ENCODE measurements at places on chromosomes 11 and 22. TPM values are rescaled to one million over a fixed set of nuclear protein-coding genes. Genes with fewer than 3 reads are reported as not detected.

DNA sequence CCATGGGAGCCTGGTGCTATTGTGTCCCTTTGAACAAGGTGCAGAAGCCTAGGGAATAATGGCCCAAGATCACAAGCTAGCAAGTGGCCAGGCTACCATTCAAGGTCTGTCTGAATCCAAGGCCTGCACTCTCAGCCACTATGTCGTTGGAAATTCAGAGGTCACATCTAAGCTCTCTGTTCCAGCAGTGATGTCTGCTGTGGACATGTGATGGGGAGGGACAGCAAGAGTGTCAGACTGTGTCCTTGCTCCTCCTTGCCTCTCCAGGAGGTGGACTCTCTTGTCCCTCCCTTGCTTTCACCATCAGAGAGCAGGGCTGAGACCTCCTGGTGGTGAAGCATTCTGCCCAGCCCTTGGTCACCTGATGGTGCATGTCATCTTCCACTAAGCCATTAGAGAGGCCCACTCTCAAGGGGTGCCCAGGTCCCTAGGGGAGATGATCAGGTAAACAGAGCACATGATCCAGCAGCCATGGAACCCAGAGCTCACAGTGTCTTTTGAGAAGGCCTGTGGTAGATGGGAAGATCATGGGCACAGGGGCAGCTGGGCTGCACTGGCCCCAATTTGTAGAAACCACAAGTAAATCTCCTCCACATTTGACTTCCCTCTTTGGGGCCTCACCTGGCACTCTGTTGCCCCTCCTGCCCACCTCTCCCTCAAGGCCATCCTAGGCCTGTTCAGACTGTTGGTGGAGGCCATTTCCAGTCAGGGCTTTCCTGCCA, 37.1 kb upstream of the SUSD2 start:
- no peaks in the 10 kb centered on the region for H3K27me3 ChIP-seq
- no peak for DNase-seq
- peaks cover 77% of the 10 kb centered on the region for H3K4me1 ChIP-seq
- H3K27ac ChIP-seq, result peak overlapping the region; percentile 43
- peaks cover 22% of the 10 kb centered on the region for H3K36me3 ChIP-seq

DNA sequence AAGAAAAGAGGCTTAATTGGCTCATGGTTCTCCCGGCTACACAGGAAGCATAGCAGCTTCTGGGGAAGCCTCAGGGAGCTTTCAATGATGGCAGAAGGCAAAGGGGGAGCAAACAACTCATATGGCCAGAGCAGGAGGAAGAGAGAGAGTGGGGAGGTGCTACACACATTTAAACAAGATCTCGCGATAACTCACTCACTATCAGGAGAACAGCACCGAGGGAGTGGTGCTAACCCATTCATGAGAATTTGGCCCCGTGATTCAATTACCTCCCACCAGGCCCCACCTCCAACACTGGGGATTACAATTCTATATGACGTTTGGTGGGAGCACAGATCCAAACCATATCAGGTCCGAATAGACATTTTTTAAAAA, 41.7 kb upstream of the APLNR start:
- H3K27me3 ChIP-seq, result peaks cover 20% of the 10 kb centered on the region
- H3K27ac ChIP-seq, result no peak overlapping the region
- no peak for DNase-seq
- no peak overlapping the region for H3K4me3 ChIP-seq

GRCh38 chr11:61163714-61164605, 2.7 kb upstream of the VPS37C start:
- H3K4me3 ChIP-seq, result no peak overlapping the region
- no peaks in the 10 kb centered on the region for H3K36me3 ChIP-seq
- H3K4me1 ChIP-seq, result peaks cover 58% of the 10 kb centered on the region
- H3K27me3 ChIP-seq, result no peaks in the 10 kb centered on the region
- no peak for DNase-seq
- H3K27ac ChIP-seq, result no peak overlapping the region

DNA sequence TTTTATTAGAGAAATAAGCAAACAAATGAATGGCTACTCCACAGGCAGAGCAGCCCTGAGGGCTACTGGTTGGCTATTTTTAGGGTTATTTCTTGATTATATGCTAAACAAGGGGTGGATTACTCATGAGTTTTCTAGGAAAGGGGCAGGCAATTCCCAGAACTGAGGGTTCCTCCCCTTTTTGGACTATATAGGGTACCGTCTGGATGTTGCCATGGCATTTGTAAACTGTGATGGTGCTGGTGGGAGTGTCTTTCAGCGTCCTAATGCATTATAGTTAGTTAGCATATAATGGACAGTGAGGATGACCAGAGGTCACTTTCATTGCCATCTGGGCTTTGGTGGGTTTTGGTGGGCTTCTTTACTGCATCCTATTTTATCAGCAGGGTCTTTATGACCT, 19.2 kb downstream of the SLC22A6 start:
- peaks cover 29% of the 10 kb centered on the region for H3K27me3 ChIP-seq
- DNase-seq, result no peak
- no peak overlapping the region for H3K4me3 ChIP-seq
- H3K36me3 ChIP-seq, result no peaks in the 10 kb centered on the region

DNA sequence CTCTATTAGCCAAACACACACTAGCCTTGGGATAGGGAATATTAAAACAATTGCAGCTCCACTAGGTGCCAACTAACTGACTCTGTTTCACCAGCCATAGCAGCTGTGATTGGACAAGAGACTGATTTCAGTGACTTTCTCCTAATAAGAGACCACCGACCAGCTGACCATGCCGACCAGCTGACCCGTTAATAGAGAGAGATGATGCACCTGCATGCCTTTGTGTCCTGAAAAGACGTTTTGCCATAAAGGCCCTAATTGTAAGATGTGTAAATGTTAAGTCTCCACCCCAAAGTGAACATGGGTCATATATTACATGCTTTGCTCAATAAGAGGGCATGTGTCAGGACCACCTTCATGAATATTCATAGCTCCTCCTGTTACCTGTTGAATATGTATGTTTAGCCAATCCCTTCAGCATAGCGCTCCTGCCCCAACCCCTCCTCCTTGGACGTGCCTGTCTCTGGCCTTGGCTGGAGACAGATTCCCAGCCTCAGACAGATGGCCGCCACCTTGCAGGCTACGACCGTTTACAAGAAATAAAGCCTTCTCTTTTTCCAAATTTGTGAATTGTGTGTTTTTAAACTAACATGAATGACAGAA, 1.3 kb upstream of the NADSYN1 start:
- peaks cover 68% of the 10 kb centered on the region for H3K4me1 ChIP-seq
- peak overlapping the region; percentile 90 for H3K4me3 ChIP-seq
- no peaks in the 10 kb centered on the region for H3K27me3 ChIP-seq
- no peak for DNase-seq

- no peak overlapping the region for H3K4me3 ChIP-seq
- DNase-seq, result no peak
- no peak overlapping the region for H3K27ac ChIP-seq
These were observed 89.1 kb downstream of the SWAP70 start for GRCh38 chr11:9753021-9753420.

GRCh38 chr11:46121724-46122477, 647 bp upstream of the PHF21A start:
- peak overlapping the region; percentile 82 for H3K4me3 ChIP-seq
- peaks cover 41% of the 10 kb centered on the region for H3K4me1 ChIP-seq
- H3K36me3 ChIP-seq, result no peaks in the 10 kb centered on the region

DNA sequence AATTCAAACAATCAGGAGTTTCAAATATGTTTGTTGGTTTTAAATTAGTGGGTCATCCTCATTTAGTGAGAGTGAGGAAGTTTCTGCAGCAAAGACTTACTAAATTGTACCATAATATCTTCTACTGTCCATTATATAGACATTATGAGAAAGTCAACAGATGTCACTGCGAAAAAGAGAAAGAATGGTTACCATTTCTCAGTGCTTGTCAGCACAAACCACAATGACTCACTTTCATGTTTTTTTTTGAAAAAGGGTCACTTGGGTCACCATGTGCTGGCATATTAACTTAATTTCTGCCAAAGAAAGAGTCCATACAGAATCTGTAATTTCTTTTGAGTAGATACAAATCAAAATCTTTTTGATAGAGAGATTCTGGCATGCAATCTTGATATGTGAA, 924.6 kb upstream of the FAT3 start:
- no peaks in the 10 kb centered on the region for H3K36me3 ChIP-seq
- H3K27ac ChIP-seq, result no peak overlapping the region
- H3K4me3 ChIP-seq, result no peak overlapping the region
- no peak for DNase-seq
- H3K4me1 ChIP-seq, result no peaks in the 10 kb centered on the region

GRCh38 chr22:46293577-46294260, 3.0 kb upstream of the GTSE1 start:
- peak overlapping the region; percentile 46 for H3K27ac ChIP-seq
- peaks cover 29% of the 10 kb centered on the region for H3K36me3 ChIP-seq
- peaks cover 54% of the 10 kb centered on the region for H3K4me1 ChIP-seq
- no peak overlapping the region for H3K4me3 ChIP-seq

DNA sequence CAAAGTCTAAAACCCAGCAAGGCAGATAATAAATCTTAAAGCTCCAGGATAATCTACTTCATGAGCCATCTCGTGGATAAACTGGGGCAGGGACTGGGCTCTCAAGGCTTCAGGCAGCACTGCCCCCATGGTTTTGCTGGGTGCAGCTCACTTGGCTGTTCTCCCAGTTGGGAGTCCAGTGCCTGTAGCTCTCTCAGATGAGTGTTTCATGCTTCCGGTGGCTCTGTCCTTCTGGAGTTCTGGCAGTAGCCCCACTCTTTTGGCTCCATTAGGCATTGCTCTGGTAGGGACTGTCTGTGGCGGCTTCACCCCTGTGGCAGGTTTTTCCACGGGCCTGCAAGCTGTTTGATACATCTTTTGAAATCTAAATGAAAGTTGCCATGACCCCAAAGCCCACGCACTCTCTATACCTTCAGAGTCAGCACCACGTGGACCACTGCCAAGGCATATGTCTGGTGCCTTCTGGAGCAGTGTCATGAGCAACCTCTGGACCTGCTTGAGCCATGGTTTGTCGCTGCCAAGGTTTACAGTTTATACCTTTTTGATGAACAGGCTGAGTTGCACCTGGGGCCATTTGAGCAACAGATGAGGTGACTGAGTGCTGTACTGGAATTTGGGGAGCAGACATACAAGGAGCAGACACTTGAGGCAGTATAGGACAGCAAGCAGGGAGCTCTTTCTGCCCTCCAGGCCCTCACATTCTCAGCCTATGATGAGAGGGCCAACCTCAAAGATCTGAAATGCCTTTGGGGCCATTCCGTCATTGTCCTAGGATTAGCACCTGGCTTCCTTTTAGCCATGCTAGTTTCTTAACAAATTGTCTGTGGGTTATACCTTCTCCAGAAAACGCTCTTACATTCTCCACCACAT, 48.6 kb downstream of the MTNR1B start:
- no peaks in the 10 kb centered on the region for H3K36me3 ChIP-seq
- H3K27ac ChIP-seq, result no peak overlapping the region
- no peak overlapping the region for H3K4me3 ChIP-seq
- no peak for DNase-seq
- H3K4me1 ChIP-seq, result no peaks in the 10 kb centered on the region

DNA sequence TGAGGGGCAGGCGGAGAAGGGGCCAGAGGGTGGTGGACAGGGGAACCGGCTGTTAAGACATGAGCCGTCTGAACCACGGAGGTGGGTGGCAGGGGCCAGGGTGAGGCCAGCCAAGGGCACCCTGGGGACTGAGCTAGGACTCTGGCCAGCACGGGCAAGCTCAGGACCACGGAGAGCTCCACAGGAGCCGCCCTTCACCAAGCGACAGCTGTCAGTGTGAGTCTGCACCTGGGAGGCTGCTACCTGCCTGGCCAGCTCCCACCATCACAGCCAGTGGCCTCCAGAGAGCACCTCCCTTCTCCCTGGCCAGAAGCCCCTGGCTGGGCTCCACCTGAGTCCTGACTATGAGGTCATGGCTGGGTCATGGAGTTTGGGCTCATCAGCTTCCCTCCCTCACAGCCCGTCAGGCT, 21.6 kb downstream of the MGAT3 start:
- H3K27me3 ChIP-seq, result no peaks in the 10 kb centered on the region
- no peaks in the 10 kb centered on the region for H3K36me3 ChIP-seq
- H3K4me1 ChIP-seq, result no peaks in the 10 kb centered on the region

DNA sequence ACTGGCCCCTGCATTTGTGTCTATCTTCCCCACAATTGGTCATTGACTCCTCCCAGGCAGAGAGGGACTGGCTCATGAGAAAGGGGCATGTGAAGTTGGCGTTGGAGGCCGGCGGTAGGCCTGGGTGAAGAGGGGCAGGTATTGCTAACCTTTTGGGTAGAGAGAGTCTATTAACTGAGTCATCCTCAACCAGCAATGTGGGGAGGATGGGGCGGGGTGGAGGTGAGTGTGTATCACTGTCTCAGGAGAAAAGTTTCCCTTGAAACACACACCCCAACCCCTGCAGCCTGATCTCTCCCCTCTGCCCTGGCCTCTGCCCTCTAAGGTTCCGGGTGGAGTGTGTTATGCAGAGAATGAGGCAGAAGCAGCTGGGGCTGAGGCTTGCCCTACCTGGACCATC, 60.1 kb upstream of the PHF21B start:
- DNase-seq, result no peak
- H3K36me3 ChIP-seq, result peaks cover 2% of the 10 kb centered on the region
- peaks cover 17% of the 10 kb centered on the region for H3K27me3 ChIP-seq
- H3K27ac ChIP-seq, result no peak overlapping the region

The TUB gene
- 0.12 TPM for total RNA-seq

The ROBO3 gene
- total RNA-seq, result 12.0 TPM

The HSPB2 gene
- not detected for total RNA-seq

Data from activated CD4-positive, alpha-beta T cell treated with anti-CD3 and anti-CD28 coated beads, Interleukin-2, amount 10 ng/mL, durations not matched to agents 7 days and 5 days (primary cell).